Vagina (tissue), 2 donors: ENCODE measurements at places on chromosomes 4 and X. TPM values are rescaled to one million over a fixed set of nuclear protein-coding genes. Genes with fewer than 3 reads are reported as not detected.

The ANOS1 gene
- total RNA-seq, result 3.2 TPM

DNA sequence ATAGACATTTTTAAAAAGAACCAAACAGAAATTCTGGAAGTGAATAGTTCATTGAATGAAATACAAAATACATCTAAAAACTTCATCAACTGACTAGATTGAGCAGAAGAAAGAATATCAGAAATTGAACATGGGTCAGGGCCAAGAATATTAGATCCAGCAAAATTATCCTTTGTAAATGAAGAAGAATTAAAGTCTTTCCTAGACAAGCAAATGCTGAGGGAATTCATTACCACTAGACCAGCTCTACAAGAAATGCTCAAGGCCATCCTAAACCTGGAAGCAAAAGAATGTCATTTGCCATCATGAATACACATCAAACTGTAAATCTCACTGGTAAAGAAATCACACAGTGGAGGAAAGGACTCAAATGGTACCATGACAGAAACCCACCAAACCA, 72.7 kb upstream of the RPL34 start:
- no peak for DNase-seq

DNA sequence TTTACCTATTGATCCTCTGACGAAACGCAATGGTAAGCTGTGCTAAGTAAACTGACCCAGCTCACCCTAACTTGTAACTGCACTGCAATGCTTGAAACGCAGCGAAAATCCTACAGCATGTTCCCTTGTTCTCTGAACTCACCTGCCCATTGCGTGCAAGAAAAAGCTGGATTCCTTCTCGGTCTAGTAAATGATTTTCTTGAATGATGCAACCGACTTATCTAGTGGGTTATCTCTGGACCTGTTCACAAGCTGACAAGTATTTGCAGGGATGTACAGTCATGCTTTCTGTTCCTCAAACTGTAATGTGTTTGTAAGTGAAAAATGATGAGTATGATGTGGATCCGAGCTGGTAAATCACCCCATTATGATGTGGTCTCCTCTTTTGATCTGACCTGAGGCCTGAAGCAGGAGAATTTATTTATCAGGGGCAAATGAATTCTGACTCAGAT, 140.1 kb downstream of the BTC start:
- no peak for DNase-seq

GRCh38 chrX:68431836-68432235, 1.5 kb downstream of the OPHN1 start:
- DNase-seq, result no peak

DNA sequence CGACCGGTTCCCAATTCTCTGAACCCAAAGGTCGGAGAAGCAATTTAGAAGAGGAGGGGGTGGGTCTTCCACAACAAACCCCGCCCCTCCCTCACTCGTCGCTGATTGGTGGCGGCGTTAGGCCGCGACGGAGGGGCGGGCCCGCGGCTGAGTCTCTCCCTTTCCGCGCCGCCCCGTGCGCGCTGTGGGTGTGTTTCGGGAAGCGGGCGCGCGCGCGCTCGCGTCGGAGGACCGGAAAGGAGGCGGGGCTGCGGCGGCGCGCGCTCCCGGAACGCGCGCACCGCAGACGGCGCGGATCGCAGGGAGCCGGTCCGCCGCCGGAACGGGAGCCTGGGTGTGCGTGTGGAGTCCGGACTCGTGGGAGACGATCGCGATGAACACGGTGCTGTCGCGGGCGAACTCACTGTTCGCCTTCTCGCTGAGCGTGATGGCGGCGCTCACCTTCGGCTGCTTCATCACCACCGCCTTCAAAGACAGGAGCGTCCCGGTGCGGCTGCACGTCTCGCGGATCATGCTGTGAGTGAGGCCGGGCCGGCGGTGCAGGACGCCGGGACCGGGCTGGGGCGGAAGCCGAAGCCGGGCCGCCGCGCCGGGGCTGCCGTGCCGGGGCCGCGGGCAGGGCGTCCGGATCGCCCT, at the start of gene SPCS3:
Gene SPCS3 (plus strand): TSS at position 263 of the 636 bp plus-strand sequence. CDS start 111 bp downstream, at position 374.
- peak; percentile 97 for DNase-seq
